Activated T-cell treated with anti-CD3 and anti-CD28 coated beads, Interleukin-2, amount 50 U/mL, for 4 hours (primary cell): ENCODE measurements at places on chromosomes 13 and 19. TPM values are rescaled to one million over a fixed set of nuclear protein-coding genes. Genes with fewer than 3 reads are reported as not detected.

GRCh38 chr13:43122791-43123190 is 99.4 kb downstream of the DNAJC15 start:
- no peak for DNase-seq

DNA sequence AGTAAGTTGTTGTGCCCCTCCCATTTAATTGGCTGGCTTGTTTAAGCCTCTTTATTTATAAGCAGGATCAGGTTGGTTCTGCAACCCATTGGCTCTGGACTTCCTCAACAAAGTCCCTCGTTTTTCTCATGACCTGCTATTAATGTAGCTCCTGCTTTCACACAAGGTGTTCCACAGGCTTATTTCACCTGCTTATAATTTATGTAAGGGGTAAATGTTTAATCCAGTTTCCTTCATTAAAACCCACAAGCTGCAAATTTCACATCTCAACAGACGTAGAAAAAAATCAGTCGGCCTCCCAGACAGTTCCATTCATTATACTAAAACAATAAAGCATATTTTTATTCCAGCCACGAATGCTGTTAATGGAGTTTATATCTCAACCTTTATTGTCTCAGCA is 86.1 kb downstream of the TBC1D4 start:
- DNase-seq, result no peak

DNA sequence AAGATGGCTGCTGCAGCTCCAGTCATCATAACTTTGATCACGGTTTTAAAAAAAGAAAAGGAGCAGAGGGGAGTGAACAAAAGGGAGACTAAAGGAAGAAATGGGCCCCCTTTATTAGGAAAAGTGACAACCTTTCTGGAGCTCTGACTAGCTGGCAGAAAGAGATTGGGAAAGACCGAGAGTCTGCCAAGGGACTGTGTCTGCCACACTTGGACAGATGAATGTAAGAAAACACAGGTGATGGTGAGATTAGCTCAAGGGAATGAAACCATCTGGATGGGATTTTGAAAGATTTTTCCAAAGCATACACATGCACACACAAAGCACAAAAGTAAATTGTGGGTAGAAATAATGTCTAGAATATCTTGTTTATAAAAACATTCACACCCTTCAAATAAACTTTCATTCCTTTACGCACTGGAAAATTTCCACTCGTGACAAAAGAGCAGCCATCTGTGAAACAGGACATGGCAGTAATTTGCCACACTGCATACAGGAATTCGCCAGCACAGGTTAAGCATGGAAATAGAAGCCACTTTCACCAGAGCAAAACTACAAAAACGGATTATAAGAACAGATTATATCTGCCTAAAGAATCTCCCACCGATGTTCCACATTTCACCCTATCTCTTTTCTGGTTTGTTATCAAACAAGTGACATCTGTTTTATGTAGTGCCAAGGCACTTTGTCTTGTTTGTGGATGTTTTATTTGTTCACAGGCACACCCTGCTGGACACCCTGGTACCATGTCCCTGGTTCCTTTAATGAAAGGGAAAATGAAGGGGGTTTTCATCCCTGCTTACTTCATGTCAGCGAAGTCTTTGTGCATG is 819.5 kb downstream of the DIAPH3 start:
- DNase-seq, result no peak

GRCh38 chr19:48872884-48873475 is 759 bp downstream of the PPP1R15A start:
- DNase-seq, result peak; percentile 65

- no peak for DNase-seq
Measured at GRCh38 chr19:39647918-39648317, 7.8 kb upstream of the LGALS16 start.

- no peak for DNase-seq
Measured at GRCh38 chr19:32287086-32287485, 58.3 kb upstream of the ZNF507 start.

- no peak for DNase-seq
Measured at GRCh38 chr13:109332506-109333499, 453.6 kb downstream of the IRS2 start.

DNA sequence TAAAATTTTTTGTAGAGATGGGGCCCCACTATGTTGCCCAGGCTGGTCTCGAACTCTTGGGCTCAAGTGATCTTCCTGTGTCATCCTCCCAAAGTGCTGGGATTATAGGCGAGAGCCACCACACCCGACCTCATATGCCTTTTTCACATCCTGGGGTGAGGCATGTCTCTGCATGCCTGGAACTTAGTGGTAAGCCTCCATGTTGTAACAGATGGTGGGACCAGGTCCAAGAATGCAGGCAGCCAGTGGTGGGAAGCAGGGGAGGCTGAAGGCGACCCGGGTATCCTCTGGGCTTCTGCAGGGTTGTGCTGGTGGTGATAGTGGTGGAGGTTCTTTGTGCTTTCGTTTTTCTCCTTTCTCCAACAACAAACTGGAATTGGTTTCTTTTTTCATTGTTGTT is 30.1 kb upstream of the CCDC124 start:
- no peak for DNase-seq

- DNase-seq, result no peak
Measured at GRCh38 chr19:31049431-31049830, 299.8 kb downstream of the TSHZ3 start.

GRCh38 chr19:30065680-30066606 is 123.9 kb downstream of the URI1 start:
- DNase-seq, result no peak

DNA sequence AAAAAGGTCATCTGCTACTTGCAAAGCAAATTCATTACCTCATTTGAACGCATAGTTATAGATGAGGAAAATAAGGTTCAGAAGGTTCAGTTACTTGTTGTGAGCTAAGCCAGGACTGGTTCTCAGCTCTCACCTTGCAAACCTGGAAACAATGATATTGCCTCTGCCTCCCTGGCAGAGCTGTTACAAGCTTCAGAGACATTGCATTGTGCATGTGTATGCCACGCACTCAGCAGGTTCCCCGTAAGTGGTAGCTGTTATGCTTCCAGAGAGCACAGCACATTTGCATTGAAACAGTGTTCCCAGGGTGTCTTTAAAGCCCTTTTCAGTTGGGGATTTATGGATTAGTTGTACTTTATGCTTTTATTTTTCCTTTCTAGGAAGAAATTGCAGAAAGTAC is 80.6 kb downstream of the DGKH start:
- DNase-seq, result no peak

DNA sequence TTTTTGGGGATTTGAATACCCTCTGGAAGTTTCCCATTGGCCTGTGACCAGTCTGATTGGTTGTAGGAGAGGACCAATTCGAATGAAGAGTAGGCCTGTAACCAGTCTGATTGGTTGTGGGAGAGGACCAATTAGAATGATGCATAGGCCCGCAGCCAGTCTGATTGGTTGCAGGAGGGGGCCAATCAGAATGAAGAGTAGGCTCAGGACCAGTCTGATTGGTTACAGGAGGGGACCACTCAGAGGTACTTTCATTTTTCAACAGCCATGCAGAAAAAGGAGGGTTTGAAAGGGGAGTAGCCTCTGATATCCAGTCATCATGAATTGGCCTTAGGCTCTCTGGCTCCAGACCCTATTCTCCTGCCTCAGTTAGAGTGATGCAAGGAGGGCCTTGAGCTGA is 30.4 kb upstream of the SLC1A5 start:
- DNase-seq, result no peak

GRCh38 chr13:109159650-109160309 is 530.4 kb downstream of the MYO16 start:
- DNase-seq, result no peak

GRCh38 chr19:55467236-55468053 is 2.9 kb upstream of the C19orf85 start:
- peak; percentile 63 for DNase-seq

DNA sequence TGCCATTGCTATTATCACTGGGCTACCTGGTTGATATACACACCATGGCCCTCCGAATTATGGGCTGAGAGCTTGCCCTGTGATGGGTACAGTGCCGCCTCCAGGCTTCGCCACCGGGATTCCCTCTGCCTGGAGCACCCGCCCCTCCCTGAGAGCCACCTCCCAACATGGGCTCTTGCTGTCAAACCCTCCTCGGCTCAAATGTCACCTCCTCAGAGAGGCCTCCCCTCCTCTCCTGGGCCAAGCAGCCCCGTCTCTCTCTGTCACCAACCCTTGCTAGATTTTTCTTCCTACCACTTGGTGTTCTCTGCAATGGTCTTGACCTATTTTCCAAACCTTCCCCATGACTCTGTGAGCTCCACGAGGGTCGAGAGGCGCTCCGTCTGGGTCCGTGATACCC is 12.2 kb upstream of the TLE2 start:
- DNase-seq, result no peak

- no peak for DNase-seq
Measured at GRCh38 chr13:63025741-63026140, 1610.1 kb upstream of the PCDH20 start.

DNA sequence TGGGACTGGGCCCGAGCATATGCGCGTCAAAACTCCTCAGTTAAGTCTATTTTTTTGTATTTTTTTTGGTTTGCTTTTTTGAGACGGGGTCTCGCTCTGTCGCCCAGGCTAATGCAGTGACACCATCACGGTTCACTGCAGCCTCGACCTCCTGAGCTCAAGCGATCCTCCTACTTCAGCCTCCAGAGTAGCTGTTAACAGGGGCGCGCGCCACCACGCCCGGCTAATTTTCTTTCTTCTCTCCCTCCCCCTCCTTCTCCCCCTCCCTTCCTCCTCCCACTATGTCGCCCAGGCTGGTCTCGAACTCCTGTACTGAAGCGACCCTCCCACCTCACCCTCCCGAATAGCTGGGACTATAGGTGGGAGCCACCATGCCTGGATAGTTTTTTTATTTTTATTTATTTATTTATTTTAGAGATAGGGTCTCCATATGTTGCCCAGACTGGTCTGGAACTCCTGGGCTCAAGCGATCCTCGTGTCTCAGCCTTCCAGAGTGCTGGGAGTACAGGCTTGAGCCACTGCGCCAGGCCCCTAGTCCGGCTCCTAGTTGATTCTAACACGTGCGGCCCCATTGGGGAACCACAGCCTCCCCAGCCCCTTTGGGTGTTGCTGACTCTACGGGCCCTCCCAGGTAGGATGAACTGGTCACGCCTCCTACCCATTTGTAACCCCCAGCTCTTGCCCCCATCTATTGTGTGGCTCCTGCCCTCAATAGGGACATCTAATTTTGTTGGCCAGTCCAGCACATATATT is 806 bp upstream of the ZNF837 start:
- DNase-seq, result no peak

DNA sequence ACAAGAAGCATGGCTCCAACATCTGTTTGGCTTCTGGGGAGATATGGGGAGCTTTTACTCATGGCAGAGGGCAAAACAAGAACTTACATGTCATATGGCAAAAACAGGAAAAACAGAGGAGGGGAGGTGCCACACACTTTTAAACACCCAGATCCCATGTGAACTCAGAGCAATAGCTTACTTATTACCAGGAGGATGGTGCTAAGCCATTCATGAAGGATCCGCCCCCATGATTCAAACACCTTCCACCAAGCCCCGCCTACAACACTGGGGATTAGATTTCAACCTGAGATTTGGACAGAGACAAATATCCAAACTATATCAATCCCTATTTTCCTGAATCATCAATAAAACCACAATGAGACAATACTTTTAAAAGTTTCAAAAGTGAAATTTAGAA is 712.1 kb downstream of the PCDH9 start:
- no peak for DNase-seq

Gene LIM2
- total RNA-seq, result 0.58 TPM

Gene TMEM59L
- not detected for total RNA-seq

Gene TNFSF9
- 3.5 TPM for total RNA-seq

Gene SHFL
- total RNA-seq, result 20.1 TPM

Gene PSG3
- total RNA-seq, result not detected

Gene ACER1
- 0.15 TPM for total RNA-seq

Gene CALR3
- total RNA-seq, result not detected

Gene DCLK1
- total RNA-seq, result not detected
